ENCODE measurements at places on chromosomes 6 and 20.

GRCh38 chr20:44215125-44215524, 4.6 kb upstream of the OSER1 start:
- DNase-seq, result peak; percentile 77

DNA sequence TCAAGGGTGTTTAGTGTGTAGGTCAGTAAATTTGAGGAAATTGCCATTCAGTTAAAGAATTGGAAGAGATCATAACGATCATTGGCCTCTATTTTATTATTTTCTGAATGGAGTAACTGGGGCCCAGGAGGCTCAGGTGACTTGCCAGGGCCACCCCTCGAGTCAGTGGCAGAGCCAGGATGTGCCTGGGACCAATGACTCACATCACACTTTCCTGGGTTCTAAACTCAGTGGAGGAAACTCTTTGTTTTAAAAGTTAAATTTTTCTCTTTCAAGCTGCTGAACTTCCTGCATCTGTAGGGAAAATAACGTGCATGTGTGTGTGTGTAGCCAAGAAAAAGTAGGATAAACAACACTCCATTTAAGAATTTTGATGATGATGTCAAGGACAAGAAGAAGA, 135.5 kb downstream of the MYLK4 start:
- DNase-seq, result no peak

DNA sequence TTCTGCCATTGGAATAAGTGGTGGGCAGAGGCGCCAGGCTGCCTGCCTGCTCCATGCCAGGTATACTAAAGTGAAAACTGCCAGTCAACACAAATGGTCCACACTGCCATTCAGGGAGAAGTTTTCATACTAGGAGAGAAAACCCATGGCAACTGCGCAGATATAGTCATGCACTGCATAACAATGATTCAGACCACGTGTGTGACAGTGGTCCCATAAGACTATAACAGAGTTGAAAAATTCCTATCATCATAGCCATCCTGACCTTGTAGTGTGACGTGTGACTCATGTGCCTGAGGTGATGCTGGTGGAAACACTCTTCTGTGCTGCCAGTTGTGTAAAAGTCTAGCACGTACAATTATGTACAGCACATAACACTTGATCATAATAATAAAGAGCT, 25.1 kb downstream of the ZC3H12D start:
- no peak for DNase-seq

DNA sequence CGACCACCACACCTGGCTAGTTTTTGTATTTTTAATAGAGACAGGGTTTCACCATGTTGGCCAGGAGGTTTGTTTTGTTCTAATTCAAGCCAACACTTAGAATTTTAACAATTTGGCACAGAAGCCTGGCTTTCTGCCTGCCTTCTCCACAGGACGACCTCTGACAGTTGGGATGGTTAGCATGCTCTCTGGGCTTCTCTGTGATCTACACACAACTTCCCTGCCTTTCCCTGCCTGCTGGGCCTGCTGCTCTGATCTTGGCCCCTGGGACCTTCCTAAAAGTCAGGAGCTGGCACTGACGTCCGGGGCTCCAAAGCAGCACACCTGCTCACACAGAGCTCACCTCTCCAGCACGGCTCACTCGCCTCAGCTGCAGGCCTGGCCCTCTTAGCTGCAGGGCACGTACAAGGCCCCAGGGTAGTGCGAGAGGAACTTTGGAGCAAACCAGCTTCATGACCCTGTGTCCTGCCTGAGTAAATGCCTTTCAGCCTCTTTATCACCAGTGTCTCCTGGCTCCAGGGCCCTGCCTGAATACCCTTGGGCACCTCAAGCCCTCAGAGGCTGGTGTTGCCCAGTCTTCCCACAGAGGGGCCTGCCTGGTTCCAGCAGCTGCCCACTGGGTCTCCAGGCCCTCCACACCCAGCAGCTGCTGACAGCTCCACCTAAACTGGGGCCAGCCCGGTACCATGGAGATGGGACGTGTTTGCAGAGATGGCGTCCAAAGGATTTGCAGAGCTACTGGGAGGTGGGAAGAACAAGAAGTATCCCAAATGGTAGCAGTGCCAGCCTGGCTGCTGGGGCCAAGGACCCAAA, 96.0 kb downstream of the PSMB1 start:
- no peak for DNase-seq

GRCh38 chr6:88611721-88612120, 351.7 kb downstream of the RNGTT start:
- DNase-seq, result no peak

- DNase-seq, result no peak
Observed at GRCh38 chr6:123940551-123940950, 136.9 kb downstream of the NKAIN2 start.

Data from NB4 (cell line).